ENCODE measurements at places on chromosomes 3 and 15. TPM values are rescaled to one million over a fixed set of nuclear protein-coding genes. Genes with fewer than 3 reads are reported as not detected.

Gene FRMD4B
- 2.0 TPM for total RNA-seq

GRCh38 chr3:172145031-172145686 lies 105.8 kb downstream of the FNDC3B start:
- no peak overlapping the region for H3K4me3 ChIP-seq
- peaks cover 33% of the 10 kb centered on the region for H3K4me1 ChIP-seq
- DNase-seq: no peak
- no peak overlapping the region for H3K27ac ChIP-seq
- no peaks in the 10 kb centered on the region for H3K36me3 ChIP-seq
- H3K27me3 ChIP-seq: no peaks in the 10 kb centered on the region

GRCh38 chr15:40290918-40291574 lies 8.2 kb upstream of the ANKRD63 start:
- H3K4me3 ChIP-seq: peak overlapping the region; percentile 30
- no peaks in the 10 kb centered on the region for H3K27me3 ChIP-seq
- H3K36me3 ChIP-seq: no peaks in the 10 kb centered on the region
- DNase-seq: no peak
- H3K27ac ChIP-seq: peak overlapping the region; percentile 45

Gene C3orf20
- 0.20 TPM for total RNA-seq

GRCh38 chr3:51717446-51717845 lies 10.6 kb downstream of the GRM2 start:
- H3K4me3 ChIP-seq: no peak overlapping the region
- H3K36me3 ChIP-seq: no peaks in the 10 kb centered on the region
- no peak for DNase-seq
- H3K27me3 ChIP-seq: 0 out of 2 replicates have a peak, but pooled peaks cover 4% of the 10 kb centered on the region
- no peak overlapping the region for H3K27ac ChIP-seq
- peaks cover 7% of the 10 kb centered on the region for H3K4me1 ChIP-seq

Gene TAMM41
- 17.9 TPM for total RNA-seq

DNA sequence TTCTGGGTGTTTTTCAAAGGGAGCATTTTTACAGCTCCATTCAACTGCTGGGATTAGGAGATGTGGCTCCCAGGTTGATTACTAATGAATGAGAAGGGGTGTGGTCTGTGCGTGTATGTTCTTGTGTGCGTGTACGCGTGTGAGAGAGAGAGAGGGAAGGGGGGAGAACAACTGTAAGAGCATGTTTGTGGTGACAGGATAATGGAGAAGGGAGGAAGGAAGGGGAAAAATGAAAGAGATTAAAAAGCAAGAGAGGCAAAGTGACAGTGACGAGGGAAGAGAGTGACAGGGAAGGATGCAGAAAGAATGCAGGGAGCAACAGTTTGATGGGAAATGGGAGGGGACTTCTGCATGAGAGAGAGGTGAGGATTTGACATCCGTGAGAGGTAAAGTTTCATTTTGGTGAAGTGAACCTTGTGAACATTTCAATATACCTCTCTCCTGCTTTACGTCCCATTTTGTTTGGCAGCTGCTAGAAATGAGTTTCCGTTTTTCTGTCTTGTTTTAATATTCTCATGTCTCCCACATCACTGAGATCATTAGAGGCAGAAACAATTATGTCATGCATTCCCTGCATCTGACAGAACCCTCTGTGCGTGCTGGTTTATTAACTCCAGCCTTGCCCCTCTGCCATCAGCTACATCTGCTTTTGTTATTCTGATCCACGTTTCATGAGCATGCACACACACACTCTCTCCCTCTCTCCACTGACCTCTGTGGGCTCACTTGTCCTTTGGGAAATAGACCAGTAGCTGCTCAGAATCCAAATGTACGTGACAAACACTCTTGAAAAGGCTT lies 161.6 kb downstream of the GAP43 start:
- no peaks in the 10 kb centered on the region for H3K36me3 ChIP-seq
- H3K27ac ChIP-seq: peak overlapping the region; percentile 56
- no peak for DNase-seq

- no peaks in the 10 kb centered on the region for H3K4me1 ChIP-seq
- DNase-seq: no peak
- H3K4me3 ChIP-seq: no peak overlapping the region
- no peaks in the 10 kb centered on the region for H3K27me3 ChIP-seq
- no peak overlapping the region for H3K27ac ChIP-seq
- no peaks in the 10 kb centered on the region for H3K36me3 ChIP-seq
Measured at GRCh38 chr3:103512595-103512994, 1077.8 kb downstream of the ZPLD1 start.

DNA sequence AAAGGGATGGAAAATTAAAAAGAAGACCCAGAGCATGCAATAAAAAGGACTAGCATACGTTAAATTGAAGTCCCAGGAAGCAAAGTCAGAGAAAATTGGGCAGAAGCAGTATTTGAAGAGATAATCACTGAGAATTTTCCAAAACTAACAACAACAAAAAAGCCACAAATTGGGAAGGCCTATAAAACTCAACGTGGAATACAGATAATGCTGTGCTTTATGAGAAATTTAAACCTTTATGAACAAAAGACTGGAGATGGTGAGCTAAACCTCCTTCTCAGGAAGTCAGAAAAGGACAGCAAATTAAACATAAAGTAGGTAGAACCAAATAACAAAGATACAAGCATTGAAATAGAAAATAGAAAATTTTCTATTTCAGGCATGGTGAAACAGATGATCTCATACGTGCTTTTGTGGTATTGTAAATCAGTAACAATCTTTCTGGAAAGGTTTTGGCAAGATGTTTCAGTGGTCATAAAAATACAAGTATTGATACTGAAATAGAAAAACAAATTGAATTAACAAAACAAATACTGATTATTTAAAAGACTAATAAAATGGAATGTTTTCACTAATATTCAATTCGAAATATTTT lies 55.6 kb downstream of the LYSMD4 start:
- no peaks in the 10 kb centered on the region for H3K27me3 ChIP-seq
- H3K4me3 ChIP-seq: no peak overlapping the region
- no peak for DNase-seq
- no peaks in the 10 kb centered on the region for H3K4me1 ChIP-seq

DNA sequence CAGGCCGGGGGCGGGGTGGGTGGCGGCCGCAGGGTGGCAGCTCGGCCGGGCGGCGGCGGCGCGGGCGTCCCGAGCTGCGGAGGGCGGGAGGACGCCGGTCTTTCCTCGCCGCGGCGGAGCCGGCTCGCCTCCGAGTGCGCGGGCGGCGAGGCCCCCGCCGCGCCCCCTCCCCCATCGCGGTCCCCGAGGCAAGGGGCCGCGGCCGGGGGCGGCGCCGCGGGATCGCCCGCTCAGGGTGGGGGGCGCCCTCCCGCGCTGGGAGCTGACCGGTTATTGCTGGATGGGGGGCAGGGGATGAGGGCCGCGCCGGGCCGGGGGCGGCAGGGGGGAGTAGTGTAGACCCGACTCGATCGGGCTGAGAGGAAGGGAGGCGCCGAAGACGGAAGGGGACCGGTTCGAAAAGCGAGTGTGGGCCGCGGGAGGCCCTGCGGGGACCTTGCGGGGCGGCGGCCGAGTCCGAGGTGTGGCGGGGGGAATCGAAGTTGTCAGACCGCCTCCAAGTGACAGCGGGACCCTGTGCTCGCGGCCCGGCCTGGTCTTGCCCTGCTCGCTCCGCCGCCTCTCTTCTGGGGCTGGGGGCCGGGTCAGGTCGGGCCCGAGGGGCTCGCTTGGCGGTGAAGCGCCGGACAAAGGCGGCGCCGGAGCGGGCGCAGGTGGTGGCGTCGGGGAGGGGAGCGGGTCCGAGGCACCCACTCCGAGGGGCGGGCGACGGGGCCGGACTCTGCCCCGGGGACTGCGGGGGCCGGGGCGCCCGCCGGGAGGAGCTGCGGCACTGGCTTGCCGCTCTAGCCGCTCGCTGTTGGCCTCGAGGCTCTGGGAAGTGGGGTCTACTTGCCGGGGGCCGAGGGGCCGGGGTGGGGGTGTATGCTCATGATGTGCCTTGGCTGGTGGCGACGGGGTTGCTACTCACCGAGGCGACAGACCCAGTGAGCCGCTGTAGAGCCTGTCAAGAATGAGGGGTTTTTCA lies 1.1 kb downstream of the BAHD1 start:
- no peaks in the 10 kb centered on the region for H3K27me3 ChIP-seq
- H3K4me1 ChIP-seq: peaks cover 26% of the 10 kb centered on the region
- peak overlapping the region; percentile 72 for H3K4me3 ChIP-seq

DNA sequence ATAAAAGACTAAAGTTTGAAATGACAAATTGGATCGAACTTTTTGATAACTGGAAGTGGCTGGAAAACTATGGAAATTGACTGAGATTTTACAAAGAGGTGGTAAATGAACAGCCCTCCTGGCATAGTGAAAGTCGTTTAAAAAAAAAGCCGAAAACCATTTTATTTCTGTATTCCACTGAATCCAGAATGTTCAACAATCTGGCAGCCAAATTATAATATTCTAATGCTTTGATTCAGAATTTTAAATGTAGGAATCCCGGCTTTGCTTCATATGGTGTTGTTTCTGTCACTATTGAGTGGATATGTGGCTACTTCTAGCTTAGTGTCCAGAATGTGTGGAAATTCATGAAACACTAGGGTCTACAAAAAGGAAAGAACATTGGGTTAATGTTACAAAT lies 208.9 kb upstream of the DCBLD2 start:
- no peaks in the 10 kb centered on the region for H3K27me3 ChIP-seq
- H3K4me1 ChIP-seq: peaks cover 5% of the 10 kb centered on the region
- no peak for DNase-seq

GRCh38 chr3:116473602-116474001 lies 28.3 kb upstream of the LSAMP start:
- H3K27me3 ChIP-seq: no peaks in the 10 kb centered on the region
- no peaks in the 10 kb centered on the region for H3K4me1 ChIP-seq
- no peaks in the 10 kb centered on the region for H3K36me3 ChIP-seq
- DNase-seq: no peak

Gene HCLS1
- 1.6 TPM for total RNA-seq

- peaks cover 7% of the 10 kb centered on the region for H3K4me1 ChIP-seq
- no peak overlapping the region for H3K27ac ChIP-seq
- H3K4me3 ChIP-seq: no peak overlapping the region
- no peak for DNase-seq
- H3K27me3 ChIP-seq: no peaks in the 10 kb centered on the region
Measured at GRCh38 chr15:56734013-56734635, 815 bp upstream of the ZNF280D start.

GRCh38 chr3:35137612-35138011 lies 501.7 kb upstream of the ARPP21 start:
- H3K4me1 ChIP-seq: no peaks in the 10 kb centered on the region
- H3K4me3 ChIP-seq: no peak overlapping the region
- no peak for DNase-seq
- no peak overlapping the region for H3K27ac ChIP-seq
- no peaks in the 10 kb centered on the region for H3K36me3 ChIP-seq
- no peaks in the 10 kb centered on the region for H3K27me3 ChIP-seq

- no peak overlapping the region for H3K27ac ChIP-seq
- no peak for DNase-seq
- H3K4me3 ChIP-seq: no peak overlapping the region
- peaks cover 12% of the 10 kb centered on the region for H3K4me1 ChIP-seq
Measured at GRCh38 chr3:152175528-152175889, 93.2 kb upstream of the MBNL1 start.

GRCh38 chr15:42101861-42102260 lies 7.5 kb upstream of the PLA2G4D start:
- no peaks in the 10 kb centered on the region for H3K4me1 ChIP-seq
- no peak for DNase-seq
- no peaks in the 10 kb centered on the region for H3K27me3 ChIP-seq
- H3K27ac ChIP-seq: no peak overlapping the region
- H3K36me3 ChIP-seq: no peaks in the 10 kb centered on the region

DNA sequence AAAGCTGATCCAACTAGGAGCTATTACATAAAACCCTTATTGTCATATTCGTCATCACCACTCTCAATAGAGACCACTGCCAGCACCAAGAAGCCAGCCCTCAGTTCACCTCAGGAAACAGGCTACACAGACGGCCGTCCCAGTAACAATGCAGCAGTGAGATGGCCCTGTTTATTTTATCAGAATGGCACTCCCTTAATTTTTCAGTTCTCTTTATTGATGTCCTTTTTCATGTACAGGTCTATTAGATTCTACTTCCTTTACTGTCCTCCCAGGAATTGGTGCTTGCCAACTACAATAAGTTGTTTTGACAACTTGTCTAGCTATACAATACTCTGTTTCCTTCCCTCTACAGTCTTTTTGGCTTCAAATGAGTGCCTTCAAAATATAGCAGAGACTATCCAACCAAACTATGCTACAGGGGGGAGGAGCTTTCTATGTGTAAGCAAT lies 272.5 kb downstream of the ZBTB20 start:
- H3K4me3 ChIP-seq: no peak overlapping the region
- no peaks in the 10 kb centered on the region for H3K27me3 ChIP-seq
- H3K4me1 ChIP-seq: peaks cover 19% of the 10 kb centered on the region

GRCh38 chr3:194084284-194084683 lies 51.7 kb upstream of the HES1 start:
- no peak for DNase-seq
- H3K27ac ChIP-seq: no peak overlapping the region
- peaks cover 8% of the 10 kb centered on the region for H3K4me1 ChIP-seq
- no peak overlapping the region for H3K4me3 ChIP-seq
- no peaks in the 10 kb centered on the region for H3K36me3 ChIP-seq
- H3K27me3 ChIP-seq: peaks cover 12% of the 10 kb centered on the region

Gene SLC9C1
- 0.79 TPM for total RNA-seq

DNA sequence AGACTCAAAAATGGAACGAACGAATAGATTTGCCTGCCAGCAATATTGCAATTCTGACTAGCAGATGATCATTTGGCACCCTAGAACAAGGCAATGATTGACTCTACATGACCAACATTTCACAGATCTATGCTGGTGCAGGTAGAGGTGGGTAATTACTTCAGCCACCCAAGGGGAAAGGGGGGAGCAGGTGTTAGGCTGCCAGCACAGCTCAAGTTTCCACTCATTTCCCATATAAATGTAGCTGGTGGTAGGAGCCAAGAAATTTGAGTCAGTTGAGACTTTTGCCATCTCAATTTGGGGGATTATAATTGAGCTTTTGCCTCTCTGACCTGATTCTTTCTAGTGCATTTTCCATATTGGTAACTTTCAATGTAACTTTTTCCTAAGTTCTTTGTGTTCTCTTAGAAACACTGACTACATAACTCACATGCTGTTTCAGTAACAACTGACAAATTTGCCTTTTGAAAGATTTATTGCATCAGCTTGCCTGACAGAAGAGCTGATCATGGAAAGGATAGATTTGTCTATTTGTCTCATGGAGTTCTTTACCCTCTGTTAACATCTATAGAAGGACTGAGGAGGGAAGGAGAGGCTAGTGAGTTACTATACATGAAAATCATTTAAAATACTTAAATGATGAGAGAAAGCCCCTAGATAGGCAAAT lies 902.5 kb downstream of the ZPLD1 start:
- H3K27ac ChIP-seq: no peak overlapping the region
- no peak overlapping the region for H3K4me3 ChIP-seq
- H3K4me1 ChIP-seq: no peaks in the 10 kb centered on the region
- no peaks in the 10 kb centered on the region for H3K27me3 ChIP-seq

All from HCT116 (cell line).